CD4-positive, alpha-beta T cell treated with Interleukin-12 subunit alpha and Interleukin-12 subunit beta, for 1 hour (primary cell): ENCODE measurements at places on chromosomes 5 and 9.

DNA sequence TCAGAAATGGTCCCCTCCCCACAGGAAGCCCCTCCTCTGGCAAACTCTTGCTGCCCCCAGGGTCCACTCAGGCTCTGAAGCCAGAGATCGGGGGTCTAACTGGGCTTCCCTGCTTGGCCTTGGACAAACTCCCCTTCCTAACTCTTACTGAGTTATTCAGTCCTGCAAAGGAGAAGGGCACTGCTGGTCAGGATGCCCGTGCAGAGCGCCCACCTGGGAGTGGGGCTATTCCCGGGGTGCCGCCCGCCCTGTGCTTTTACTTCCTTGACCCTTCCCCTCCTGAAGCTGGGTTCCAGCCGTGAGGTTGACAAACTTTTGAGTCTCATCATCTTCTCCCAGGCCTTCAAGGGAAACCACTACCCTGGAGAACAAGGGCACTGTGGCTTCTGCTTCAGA lies 4.9 kb downstream of the TBC1D9B start:
- DNase-seq, result no peak

GRCh38 chr5:126481243-126481642 lies 58.0 kb downstream of the GRAMD2B start:
- no peak for DNase-seq

GRCh38 chr9:19451240-19452087 lies 42.7 kb downstream of the ACER2 start:
- no peak for DNase-seq

DNA sequence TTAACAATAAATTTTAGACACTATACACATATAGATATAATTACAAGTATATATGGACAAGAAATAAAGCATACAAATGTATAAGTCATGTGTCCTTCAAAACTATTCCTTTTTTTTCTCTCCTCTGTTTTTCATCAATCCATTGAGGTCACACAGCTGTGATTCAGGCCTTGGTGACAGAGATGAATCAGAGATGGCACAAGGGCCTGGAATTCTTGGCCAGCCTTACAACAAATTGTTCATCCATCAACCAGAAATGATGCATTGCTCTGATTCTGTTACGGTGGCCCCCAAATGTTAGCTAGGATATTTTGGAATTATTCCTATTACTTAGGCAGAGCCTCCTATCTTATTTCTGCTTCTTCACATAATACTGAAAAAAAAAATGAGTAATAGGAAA lies 108.7 kb upstream of the MPDZ start:
- no peak for DNase-seq

GRCh38 chr5:108634010-108634616 lies 113.6 kb upstream of the FER start:
- no peak for DNase-seq

DNA sequence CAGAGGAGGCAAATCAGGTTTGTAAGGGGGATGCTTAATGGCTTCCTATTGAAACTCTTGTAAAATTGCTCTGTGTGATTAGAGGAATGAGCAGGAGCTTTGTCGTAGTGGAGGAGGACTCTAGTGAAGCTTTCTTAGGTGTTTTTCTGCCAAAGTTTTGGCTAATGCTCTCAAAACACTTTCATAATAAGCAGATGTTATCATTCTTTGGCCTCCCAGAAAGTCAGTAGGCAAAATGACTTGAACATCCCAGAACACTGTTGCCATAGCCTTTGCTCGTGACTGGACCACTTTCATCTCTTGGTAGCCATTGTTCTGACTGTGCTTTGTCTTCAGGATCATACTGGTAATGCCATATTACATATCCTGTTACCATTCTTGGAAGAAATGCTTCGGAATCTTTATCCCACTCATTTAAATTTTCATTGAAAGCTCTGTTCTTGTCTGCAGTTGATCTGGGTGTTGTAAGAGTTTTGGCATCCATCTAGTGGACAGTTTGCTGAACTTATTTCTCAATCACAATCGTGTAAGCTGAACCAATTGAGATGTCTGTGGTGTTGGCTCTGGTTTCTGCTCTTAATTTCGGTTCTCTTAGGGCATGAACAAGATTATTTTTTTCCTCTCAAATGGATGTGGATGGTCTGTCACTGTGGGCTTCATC lies 187.6 kb downstream of the COMMD10 start:
- DNase-seq, result no peak

- no peak for DNase-seq
These were observed 1758.1 kb downstream of the MAT2B start for GRCh38 chr5:165263536-165263935.

- DNase-seq, result no peak
These were observed 32.8 kb downstream of the C5orf15 start for GRCh38 chr5:133935667-133935940.

GRCh38 chr9:70924895-70925547 lies 196.4 kb downstream of the TRPM3 start:
- DNase-seq, result peak; percentile 8

GRCh38 chr9:12759761-12760160 lies 15.1 kb upstream of the LURAP1L start:
- DNase-seq, result no peak

GRCh38 chr9:124761710-124762109 lies 9.4 kb downstream of the NR6A1 start:
- DNase-seq, result no peak

- no peak for DNase-seq
These were observed 108.2 kb upstream of the KLF4 start for GRCh38 chr9:107597743-107598217.

DNA sequence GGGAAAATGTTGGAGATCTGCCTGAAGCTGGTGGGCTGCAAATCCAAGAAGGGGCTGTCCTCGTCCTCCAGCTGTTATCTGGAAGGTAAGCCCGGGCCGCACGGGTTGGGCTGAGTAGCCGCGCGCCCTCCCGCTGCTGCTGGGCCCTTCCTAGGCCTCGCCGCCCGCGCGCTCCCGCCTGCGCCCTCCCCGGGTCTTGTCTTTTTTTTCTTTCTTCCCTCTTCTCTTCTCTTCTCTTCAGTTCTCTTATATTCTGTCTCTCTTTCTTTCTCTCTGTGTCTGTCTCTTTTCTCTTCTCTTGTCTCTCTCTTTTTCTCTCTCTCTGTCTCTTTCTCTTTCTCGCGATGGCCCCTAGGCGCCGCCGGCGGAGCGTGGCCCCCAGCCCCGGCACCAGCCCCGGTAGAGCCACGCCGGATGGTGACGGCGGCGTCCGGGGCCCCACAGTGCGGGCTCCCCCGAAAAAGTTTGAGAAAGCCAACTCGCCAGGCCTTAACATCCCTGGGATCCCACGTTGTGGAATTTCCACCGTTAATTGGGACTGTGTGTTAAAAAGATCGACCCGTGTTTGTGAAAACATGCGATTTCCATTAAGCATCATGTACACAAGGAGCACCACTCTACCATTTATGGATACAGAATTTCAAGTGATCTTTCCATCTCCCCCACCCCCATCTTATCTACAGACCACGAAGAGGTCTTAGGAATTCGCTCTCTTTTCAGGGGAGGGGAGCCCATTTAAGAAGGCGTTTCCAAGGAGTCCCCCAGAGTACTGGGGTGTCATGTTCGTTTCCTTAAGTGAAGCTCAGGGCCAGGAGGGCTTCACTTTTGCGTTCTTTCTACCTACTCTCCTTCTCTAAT lies 616 bp downstream of the ABL1 start:
- DNase-seq, result peak; percentile 21

DNA sequence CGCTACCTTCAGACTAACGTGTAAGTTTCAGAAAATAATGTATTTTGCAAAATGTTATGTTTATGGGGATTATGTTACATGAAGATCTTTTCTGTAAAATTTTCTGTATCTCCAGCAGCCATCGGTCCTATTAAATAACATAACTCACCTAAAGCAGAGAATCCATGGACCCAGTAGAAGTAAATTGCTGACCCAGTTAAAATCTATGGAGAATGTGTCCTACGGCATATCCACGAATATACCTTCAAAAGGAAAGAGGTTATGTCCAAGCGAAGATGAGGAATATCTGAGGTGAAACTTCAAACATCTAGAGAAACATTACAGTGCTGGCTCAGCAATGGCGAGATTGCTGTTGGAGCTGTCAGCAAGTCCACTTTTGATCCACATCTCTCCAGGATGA lies 492.2 kb upstream of the ADAMTS16 start:
- no peak for DNase-seq

- peak; percentile 20 for DNase-seq
These were observed 5.1 kb upstream of the GNPDA1 start for GRCh38 chr5:142017832-142018427.

- DNase-seq, result no peak
These were observed 28.6 kb upstream of the SPATA31E1 start for GRCh38 chr9:87853876-87854579.

DNA sequence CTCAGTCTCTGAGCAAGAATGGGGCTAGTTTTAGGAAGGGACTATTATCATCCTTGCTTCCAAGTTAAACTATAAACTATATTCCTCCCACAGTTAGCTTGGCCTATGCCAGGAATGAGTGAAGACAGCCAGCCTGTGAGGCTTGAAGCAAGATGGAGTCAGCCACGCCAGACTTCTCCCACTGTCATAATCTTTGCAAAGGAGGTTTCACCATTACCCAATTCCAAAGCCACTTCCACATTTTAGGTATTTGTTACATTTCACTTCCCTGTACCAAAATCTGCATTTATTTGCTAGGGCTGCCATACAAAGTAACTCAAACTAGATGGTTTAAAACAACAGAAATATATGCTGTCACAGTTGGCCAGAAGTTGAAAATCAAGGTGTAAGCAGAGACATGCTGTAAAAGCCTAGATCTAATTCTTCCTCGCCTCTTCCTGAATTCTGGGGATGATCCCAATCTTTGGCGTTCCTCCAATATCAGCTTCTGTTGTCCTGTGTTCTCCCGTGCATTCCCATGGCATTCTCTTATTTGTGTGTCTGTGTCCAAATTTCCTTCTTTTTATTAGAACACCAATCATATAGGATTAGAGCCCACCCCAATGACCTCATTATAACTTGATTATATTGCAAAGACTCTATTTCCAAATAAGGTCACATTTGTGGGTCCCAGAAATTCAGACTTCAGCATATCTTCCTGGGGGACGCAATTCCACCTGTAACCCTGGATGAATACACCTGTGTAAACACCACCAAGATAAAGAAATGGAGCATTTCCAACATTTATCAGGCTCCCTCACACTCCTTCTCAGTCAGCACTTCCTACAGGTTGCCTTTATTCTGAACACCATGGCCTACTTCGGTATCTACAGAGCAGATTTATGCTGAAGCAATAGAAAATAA lies 126.8 kb downstream of the GCNT1 start:
- no peak for DNase-seq

GRCh38 chr9:76743931-76744330 lies 20.3 kb upstream of the PCA3 start:
- DNase-seq, result no peak

DNA sequence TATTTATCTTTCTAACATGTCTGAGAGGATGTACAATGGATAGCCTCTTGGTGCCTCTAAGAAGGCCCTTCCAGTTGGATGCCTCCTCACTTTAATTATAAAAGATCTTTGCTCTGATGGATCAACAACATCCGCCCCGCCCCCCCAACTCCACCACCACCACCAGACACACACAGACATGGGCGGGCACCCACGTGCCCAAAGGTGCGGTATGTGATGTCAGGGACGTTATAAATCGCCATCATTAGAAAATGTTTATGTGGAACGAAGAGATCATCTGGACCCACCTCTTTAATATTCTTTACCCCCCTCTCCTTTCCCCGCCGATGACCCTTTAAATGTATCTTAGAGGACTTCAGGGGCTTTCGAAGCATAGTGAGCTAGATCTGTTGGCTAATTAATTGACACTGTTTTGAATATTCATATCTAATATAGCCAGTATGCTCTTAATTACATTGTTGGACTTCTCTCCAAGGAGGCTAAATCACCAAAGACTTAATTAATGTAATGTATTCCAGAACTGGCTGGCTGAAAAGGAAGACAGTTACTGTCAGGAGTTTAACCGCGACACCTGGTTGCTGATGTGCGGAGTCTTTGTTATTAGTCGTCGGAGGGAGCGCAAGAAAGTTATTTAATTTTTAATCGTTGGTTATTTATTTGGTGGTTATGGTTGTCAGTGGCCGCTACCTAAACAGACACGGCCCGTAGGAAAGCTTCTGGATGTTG lies 6.1 kb upstream of the FOXB2 start:
- no peak for DNase-seq

DNA sequence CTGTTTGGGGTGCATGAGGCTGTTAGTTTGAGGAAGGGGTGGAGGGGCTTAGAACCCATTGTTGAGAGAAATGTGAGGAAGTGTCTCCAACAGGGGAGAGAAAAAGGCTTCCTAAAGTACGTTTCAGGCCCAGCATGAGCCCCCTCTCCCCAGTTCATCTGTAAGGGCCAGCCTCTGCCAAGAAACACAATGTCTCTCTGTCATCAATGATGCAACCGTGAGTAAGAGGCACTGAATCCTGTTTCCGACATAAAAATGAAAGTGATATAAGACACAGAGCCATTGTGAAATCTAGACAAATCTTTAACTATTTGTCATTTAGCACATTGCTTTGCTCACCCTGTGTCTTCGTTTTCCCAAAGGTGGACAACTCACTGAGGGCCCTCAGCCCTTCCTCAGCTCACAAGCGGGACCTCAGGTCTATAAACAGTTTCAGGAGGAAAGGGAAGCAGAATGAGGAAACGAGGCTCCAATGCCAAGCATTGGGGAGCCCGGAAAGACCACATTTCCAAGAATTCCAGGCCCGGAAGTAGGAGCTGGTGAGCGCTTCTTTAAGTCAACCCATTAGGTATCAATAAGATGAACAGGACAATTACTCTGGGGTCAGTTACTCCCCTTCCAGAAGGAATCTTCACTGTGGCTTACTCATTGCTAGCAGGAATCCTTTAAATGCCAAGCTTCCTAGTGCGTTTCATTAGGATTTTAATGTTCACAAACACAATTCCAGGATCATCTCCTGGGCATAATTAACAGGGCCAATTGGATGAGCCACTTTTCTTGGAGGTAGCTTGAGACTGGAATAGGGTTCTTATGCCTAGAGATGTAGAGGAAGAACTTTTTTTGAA lies 59.0 kb upstream of the KLF4 start:
- DNase-seq, result no peak

DNA sequence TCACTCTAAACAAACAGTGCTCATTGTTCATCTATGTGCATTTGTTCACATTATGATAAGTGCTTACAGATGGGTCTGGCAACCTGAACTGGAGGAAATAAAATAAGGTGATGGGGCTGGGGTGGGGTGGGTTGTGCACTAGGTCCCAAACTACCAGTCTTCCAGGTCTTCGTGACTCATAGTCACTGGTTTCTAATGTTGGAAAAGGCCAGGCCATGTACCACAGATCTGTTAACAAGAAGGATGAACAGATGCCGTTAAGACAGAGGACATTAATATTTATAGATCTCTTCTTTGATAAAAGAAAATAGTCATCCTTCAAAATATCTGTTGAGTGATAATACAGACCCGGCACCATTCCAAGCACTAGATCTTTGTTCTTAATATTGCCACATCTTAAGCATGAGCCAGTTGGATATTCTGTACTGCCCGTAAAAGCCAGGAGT lies 71.4 kb upstream of the STARD4 start:
- DNase-seq, result no peak

GRCh38 chr5:40672425-40672824 lies 7.3 kb upstream of the PTGER4 start:
- no peak for DNase-seq

- no peak for DNase-seq
These were observed 108.5 kb downstream of the FEM1C start for GRCh38 chr5:115435778-115436712.

GRCh38 chr5:169094586-169095409 lies 206.1 kb downstream of the SLIT3 start:
- DNase-seq, result no peak

- no peak for DNase-seq
These were observed 5.2 kb upstream of the RNF14 start for GRCh38 chr5:141963701-141964100.

- no peak for DNase-seq
These were observed 52.0 kb downstream of the PTTG1 start for GRCh38 chr5:160473681-160474080.
